ENCODE measurements at places on chromosomes 12 and 14.

DNA sequence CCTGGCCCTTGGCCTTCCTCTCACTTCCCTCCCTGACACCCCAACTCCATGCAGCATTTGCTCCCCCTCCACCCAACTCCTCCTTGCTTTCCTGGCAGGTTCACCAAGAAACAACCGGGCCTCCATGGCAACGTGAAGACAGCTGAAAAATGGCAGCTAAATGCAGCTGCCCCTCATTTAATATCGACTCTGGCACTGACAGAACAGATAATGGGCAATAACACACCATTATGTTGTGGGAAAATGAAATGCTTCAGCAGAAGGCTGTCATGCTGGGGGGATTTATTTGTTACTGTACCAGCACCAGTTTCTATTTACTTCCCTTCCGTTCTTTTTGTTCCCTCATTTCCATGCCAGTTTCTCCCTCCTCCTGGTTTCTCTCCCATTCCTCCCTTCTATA, 440.8 kb downstream of the NRXN3 start:
- DNase-seq, result no peak

DNA sequence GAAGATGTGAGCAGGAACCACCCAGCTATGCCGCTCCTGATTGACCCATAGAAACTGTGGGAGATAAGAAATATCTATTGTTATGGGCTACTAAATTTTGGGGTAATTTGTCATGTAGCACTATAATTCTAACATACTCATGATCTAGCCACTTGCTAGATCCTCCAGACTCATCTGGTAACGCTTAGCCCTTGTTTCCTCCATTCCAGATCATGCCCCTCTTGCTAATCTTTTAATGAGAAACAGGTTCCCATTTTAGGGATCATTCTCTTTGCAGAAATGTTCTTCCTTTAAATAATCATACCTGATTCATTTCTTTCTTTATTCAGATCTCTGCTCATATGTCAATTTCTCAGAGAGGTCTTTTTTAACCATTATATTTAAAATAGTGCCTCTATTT, 3.8 kb upstream of the ARHGDIB start:
- no peak for DNase-seq

DNA sequence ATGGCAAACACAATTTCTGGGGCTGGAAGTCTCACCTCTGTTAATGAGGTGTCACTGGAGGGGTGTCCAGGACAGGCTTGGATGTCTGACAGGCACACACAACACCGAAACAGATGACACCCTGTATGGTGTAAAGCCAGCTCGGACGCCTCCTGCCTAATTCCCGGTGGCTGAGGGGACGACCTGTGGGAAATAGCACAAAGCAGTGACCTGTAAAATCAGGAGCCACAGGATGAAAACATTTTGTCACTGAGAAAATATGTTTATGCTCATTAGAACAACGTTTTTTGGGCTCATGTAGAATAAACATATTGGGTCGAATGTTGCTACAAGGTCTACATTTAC, 285.0 kb upstream of the RTL1 start:
- no peak for DNase-seq

GRCh38 chr12:57996520-57996919, 55.2 kb downstream of the ATP23 start:
- DNase-seq, result no peak

DNA sequence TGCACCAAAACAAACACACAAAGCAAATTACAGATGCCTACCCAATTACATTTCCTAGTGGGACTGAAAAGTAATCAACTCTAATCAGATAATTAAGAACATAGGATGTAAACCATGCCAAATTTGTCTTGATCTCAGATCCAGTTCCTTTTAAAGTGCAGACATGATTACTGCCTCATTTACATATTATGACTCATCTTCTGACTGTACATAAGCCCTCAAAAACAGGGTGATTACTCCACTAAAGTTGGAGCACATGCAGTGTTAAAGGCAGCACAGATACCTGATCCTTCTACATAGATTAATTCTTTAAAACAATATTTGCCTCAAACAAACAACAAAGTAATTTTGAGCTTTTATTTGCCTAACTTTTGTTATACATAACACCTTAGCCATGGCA, 337.2 kb downstream of the RPS29 start:
- no peak for DNase-seq

- no peak for DNase-seq
These were observed 20.4 kb upstream of the PLEKHH1 start for GRCh38 chr14:67512463-67513310.

DNA sequence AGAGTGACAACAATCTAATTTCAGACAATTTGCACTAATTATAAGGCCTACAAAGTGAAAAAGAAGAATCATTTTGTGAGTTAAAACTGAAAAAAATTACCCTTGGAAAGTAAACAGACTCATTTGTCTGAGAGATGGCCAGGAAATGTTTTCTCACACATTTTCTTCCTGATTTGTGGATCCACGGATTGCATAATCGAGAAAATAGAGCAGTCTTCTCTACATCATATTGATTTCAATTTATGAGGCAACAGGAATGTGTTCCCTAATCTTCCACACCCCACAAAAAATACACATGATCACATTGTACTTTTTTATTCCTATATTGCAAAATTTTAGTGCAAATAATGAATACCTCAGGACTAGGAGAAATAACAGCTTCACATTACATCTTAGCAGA, 160.8 kb downstream of the CCER1 start:
- no peak for DNase-seq

DNA sequence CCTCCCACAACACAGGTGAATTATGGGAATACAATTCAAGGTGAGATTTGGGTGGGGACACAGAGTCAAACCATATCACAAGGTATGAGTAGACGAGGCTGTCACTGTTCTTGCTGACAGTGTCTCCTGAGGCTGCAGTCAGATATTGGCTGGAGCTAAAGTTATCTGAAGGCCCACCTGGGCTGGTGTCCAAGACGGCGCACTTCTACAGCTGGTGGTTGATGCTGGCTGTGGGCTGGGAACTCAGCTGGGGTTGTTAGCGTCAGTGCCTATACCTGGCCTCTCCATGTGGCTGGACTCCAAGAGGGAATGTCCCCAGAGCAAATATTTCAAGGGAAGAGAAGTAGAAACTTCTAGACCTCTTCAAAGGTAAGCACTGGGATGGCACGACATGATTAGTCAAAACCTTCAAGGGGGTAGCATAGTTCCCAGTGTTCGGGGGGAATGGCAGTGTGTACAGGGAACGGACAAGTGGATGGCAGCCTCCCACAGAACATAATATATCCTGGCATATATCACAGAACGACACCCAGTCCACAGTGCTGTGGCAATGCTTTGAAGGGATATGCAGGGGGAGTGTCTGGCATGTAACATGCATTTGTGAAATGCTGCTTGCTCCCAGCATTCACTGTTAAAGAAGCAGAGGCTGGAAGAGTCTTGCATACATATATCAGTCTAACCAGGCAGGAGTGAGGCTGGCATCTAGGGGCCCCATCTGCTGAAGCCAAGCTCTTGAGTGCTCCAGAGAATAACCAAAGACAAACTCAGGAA, 126.7 kb upstream of the RFLNA start:
- DNase-seq, result no peak

- DNase-seq, result peak; percentile 50
These were observed 256.9 kb upstream of the RGS6 start for GRCh38 chr14:71675126-71675899.

GRCh38 chr14:99331811-99332210, 59.8 kb upstream of the BCL11B start:
- DNase-seq, result no peak

GRCh38 chr14:99671235-99672224, 12.6 kb upstream of the CYP46A1 start:
- DNase-seq, result no peak

GRCh38 chr12:124036657-124037109, 63.7 kb downstream of the ZNF664 start:
- DNase-seq, result peak; percentile 62

DNA sequence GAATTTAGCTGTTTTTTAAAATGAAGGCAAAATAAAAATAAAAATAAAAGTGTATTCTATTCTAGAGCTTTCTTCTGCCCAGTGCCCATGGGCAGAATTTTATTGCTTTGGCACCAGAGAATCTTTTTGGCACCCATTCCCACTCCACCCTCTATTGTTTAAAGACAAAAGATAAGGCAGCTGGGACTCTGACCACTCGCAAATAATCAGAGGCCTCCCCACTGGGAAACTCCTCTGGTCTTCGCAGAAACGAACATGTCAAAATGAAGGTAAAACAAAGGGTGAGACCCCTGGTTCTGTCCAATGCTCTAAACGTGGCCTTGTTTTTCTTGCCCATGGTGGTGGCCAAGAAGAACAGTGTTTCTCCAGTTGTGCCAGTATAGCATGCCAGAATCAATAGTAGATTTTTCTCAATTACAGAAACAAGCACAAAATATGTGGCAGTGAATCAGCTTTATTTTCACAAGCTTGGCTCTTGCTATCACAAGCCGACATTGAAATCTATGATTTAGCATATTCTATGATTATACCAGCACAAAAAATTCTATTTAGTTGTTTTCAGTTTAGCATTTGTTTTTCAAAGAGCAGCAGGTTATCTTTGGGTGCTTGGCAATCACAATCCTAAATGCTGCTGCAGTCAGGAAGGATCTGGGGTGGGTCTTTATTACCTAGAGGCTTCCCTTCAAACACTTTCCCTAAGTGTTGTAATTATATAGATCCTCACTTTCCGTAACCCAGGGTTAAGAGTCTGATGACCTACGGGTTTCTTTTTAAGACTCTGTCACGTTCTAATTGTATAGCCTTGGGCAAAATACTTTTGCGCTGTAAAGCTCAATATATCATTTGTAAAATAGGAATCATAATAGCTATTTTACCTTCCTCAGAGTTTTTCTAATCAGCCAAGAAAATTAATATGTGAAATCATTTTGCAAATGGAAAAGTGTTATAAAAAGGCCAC, 50.5 kb downstream of the KITLG start:
- no peak for DNase-seq

DNA sequence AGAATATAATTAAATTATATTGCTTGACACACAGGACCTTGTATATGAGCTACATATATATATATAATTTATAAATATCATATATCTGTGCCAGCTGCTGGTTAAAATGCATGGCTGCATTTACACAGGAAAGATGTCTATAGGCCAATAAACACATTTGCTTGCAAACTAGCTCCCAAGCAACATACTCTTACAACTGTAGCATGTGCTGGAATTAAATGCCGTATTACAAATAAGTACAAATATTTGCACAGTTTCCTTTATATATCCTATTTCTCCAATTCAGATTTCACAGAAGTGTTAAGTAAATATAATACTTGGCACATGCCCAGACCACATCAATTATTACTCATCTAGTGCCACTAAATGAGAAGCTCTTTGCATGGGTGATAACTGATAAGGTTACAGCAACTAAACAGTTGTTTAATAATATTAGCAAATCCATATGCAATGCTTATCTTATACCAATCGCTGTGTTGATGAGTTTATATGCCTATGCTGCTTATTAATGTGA, 66.7 kb upstream of the E2F7 start:
- no peak for DNase-seq

GRCh38 chr14:23646648-23647549, 10.7 kb downstream of the DHRS2 start:
- DNase-seq, result no peak

GRCh38 chr14:24947131-24947530, 102.8 kb downstream of the STXBP6 start:
- no peak for DNase-seq

DNA sequence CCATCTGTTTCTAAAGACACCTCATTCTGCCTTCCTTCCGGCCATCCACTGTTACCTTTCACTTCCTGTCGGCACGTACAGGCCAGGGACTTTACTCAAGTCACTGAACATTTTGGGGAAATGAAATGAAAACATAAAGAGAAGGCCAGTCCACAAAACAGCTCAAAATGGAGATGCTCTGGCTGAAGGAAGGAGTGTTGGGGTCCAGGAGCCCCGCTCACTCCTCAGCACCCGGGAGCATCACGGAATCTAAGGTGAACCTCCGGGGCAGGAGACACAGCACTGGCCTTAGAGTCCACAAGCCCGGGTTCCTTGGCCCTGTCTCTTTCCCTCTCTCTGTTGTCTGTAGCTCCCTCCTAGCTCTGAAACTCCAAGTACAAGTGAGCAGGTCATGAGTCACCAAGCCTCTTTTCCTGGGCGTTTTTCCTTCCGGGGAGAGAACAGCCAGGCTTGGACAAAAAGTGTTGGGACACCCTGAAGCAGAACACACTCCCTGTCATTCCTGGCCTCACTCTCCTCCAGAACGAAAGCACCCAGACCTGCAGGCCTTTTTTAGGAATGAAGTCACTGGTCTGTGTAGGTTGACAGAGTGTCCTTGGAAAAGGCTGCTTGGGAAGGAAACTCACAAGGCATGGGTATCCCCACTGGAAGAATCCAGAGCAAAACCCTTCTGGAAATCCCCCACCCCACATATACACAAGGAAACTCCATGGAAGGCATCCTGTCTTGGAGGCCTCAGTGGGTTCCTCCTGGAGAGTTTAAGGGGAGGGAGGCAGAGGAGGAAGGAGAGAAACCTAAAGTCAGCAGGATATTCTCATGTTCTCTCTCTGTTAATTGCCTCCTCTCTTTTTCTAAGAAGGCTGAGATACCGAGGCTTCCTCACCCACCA, 245.3 kb downstream of the ZFP36L1 start:
- DNase-seq, result no peak

GRCh38 chr12:57111031-57111734, at the start of gene STAT6:
Gene STAT6, minus strand, starts transcription at chr12:57111362. Its CDS starts 3,084 bp downstream, at chr12:57108278.
- no peak for DNase-seq

DNA sequence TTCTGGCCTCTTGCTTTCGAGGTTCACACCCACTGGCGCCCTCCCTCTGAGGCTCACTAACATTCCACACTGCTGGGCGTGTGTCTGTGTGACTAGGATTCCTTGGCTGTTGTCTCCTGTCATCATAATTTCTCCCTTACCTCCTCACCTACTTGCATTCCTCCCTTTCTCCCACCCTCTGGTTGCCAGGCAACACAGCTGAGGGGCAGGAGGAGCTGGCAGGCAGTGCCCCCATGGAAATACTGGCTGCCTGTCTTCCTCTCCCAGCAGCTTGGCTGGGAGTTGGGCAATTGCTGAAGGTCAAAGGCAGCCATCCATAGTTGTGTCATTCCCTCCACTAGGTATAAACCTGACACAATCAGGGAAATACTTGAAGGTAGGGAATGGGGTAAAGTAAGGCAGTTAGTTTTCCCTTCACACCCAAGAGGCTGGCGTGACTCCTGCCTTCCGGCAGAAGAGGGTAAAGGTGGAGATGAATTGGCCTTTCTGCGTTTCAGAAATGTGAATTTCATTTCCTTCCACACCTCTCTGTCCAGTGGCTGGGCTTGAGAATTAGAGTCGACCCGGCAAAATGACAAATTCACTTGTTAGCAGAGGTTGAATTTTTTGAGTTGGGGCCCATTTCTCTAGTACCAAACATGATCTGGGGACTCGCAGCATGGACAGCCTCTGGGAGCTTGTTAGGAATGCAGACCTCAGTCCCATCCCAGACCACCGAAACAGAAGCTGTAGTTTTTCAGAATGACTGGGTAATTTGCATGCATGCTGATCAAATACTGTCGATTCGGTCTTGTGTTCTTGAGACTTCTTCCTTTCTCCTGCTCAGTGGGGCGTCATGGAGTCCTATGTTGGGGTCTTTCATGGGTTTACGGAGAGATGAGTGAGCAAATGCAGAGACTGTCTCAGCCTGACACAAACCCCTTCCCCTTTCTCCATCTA, 24.3 kb upstream of the EMP1 start:
- DNase-seq, result peak; percentile 81

Data from iPS-NIHi11 (cell line).